ENCODE measurements at places on chromosomes 3 and 15.

GRCh38 chr3:14366248-14366647 lies 36.2 kb upstream of the SLC6A6 start:
- DNase-seq: no peak

- peak; percentile 72 for DNase-seq
Observed at GRCh38 chr3:113441051-113441770, at the start of gene CFAP44. CFAP44 (minus strand) TSS chr3:113441493; CDS start chr3:113433664, 7,829 bp downstream.

DNA sequence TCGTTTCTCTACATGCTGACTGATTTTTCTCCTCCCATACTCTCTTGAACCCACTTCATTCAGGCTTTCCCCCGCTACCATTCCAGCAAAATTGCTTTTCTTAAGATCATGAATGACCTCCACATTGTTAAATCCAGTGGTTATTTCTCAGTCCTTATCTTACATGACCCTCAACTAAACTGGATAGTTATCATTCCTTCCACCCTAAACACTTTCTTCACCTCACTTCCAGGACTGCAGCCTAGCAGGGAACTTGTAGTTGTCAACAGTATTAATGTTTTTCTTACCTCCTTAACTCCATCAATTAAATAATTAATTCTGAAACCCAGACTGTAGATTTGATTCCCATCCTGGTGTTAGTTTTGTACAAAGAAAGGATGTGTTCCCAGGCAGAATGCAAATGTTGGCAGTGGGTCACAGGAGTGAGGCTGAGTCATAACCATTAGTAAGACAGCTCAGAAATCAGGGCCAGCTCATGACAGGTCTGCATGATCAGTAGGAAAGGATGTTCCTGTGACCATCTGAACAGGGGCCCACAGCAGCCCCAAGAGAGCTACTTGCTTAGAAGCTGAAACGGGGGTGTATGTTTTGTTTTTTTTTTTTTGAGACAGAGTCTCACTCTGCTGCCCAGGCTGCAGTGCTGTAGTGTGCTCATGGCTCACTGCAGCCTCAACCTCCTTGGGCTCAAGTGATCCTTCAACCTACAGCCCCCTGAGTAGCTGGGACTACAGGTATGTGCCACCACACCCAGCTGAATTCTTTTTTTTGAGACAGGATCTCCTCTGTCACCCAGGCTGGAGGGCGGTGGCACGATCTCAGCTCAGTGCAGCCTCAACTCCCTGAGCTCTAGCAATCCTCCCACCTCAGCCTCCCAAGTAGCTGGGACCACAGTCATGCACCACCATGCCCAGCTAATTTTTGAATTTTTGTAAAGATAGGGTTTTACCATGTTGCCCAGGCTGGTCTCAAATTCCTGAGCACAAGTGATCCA lies 9.1 kb downstream of the BCL2L10 start:
- DNase-seq: peak; percentile 94

GRCh38 chr3:175777495-175777894 lies 918.4 kb downstream of the NAALADL2 start:
- peak; percentile 36 for DNase-seq

GRCh38 chr3:96705895-96706294 lies 108.5 kb upstream of the EPHA6 start:
- DNase-seq: no peak

- peak; percentile 92 for DNase-seq
Observed at GRCh38 chr3:15636028-15636709, 34.6 kb downstream of the BTD start.

GRCh38 chr15:100715571-100716455 lies 113.4 kb downstream of the ASB7 start:
- DNase-seq: no peak

DNA sequence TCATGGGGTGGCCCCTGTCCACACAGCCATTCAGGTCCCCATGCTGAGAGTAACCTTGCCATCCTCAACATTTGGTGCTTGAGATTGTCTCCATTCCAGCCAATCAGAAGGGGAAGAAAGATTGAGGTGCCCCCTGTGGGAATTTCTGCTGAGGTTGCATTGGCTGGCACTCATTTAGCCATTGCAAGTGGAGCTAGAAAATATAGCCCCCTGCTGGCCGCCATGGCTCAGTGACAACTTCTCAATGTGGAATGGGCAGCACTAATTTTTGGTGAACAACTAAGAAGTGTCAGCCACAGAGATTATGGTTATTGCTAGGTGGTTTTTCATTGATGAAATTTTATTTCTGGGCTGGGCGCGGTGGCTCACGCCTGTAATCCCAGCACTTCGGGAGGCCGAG lies 22.0 kb downstream of the COL6A6 start:
- DNase-seq: peak; percentile 31

DNA sequence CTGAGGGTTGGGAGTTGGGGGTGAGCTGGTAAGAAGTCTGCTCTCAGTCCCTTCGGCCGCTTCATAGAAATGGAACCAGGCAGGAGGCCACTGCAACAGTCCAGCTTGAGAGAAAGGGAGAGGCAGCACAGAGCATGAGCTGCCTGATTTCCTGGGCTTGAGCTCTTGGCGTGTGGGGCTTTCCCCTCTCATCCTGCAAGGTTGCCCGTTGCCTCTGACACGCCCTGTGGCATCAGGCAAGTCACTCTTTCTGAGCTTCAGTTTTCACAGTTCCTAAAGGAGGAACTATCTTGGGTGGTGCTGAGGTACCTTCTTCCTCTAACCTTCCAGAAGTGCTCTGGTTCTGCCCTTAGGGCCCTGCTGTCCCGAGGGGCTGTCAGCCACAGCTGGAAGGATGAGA lies 4.9 kb downstream of the MESP2 start:
- DNase-seq: no peak

- no peak for DNase-seq
Observed at GRCh38 chr3:171986757-171987518, 52.4 kb upstream of the FNDC3B start.

DNA sequence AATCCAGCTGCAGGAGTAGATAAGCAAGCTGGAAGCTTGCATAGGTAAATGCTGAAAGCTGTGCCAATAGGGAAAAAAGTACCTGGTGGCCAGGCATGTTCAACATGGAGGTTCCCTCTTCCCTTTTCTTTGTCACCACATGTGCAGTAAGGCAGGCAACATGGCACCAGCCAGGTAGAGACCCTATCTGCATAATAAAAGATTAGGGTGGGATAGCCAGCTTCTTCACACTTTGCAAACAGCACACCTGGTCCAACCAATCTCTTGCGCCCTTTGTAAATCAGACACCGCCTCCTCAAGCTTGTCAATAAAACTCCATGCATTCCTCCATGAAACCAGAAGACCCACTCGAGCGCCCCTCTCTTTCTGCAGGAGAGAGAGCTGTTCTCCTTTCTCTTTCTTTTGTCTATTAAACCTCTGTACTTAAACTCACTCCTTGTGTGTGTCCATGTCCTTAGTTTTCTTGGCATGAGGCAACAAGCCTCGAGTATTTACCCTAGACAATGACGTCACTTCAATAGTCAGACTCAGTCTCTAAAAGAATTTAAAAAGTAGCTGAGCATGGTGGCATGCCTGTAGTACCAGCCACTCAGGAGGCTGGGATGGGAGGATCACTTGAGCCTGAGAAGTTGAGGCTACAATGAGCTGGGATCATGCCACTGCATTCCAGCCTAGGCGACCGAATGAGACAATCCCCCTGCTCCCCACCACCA lies 256.3 kb downstream of the SCAPER start:
- no peak for DNase-seq

- DNase-seq: peak; percentile 52
Observed at GRCh38 chr3:120182613-120183511, 88.6 kb upstream of the GSK3B start.

GRCh38 chr15:55991802-55992768 lies 1.3 kb downstream of the NEDD4 start:
- no peak for DNase-seq

DNA sequence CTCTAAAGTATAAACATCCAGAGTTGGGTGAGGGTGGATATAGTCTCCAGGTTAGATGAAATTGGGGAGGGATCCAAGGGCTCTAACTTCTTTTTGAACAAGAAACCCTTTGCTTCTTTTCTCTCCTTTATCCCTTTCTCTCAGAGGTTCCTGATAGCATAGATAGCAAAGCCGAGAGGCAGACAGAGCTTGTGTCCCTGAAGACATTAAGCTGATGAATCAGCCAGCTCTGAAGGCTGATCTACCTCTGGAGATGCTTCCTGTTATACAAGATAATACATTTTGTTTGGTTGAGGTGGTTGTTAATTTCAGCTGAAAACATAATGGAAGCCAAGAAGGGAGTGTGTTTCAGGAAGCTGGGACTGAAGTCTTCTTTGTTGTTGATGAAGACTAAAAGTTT lies 193.2 kb downstream of the PDCD6IP start:
- DNase-seq: no peak

GRCh38 chr3:182617500-182617899 lies 175.8 kb upstream of the ATP11B start:
- DNase-seq: no peak

- peak; percentile 66 for DNase-seq
Observed at GRCh38 chr15:95857124-95857757, 473.3 kb upstream of the NR2F2 start.

DNA sequence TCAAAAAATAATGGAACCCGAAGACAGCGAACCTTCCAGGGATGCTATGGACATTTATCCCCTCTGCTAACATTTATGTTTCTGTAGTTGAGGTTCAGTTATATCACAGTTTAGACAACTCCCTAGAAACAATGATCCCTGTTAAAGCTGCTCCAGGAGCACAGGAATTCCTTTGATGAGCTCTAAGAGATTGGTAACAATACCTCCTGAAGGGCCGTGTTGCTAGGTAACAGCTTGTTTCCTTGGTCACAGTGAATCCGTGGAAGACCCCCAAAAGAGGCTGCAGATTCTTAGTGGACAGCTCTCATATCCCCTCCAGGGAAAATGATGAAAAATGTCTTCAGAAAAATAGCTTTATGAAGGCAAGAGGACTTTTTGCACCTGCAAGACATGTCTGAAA lies 160.2 kb downstream of the SERPINI1 start:
- DNase-seq: no peak

DNA sequence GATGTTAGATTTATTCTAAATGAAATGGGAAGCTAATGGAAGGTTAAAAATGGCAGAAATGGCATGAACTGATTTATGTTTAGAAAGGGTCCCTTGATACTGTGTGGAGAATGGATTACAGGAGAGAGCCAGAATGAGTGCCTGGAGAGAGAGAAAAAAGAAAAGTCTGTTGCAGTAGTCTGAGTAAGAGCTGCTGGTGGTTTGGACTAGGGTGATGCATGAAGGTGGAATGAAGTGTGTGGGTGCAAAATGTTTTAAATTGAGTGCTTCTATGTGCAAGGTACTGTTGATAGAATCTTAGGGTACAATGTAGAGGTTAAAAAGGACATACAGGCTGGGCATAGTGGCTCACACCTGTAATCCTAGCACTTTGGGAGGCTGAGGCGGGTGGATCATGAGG lies 11.4 kb upstream of the MGA start:
- peak; percentile 63 for DNase-seq

GRCh38 chr15:31482122-31482922 lies 155.7 kb downstream of the KLF13 start:
- no peak for DNase-seq

DNA sequence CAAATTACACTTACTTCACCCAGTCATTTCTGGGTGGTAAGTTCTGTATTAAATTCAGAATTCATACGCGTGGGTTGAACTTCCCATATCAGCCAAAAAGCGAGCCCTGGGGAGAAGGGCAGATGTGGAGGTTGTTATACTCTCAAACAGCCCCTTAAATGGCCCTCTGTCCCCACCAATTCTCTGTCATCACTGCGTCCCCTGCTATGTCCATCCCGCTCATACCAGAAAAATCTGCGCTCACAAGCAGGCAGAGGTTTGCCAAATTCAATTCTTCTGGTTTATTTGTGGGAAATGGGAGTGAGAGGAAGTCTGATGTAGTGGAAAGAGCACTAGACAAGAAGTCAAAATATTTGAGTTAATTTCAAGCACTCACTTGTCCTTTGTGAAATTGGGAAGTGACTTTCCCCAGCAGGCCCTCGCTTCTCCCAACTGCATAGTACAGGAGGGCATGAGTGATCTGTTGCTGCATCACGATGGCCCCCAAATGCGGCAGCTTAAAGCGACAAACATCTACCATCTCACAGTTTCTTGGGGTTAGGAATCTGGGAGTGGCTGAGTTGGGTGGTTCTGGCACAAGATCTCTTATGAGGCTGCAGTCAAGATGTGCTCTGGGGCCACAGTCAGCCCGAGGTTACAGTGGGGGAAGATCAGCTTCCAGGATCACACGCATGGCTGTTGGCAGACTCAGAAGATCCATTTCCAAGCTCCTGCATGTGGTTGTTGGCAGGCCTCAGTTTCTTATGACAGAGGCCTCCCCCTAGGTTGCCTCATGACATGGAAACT lies 67.7 kb downstream of the CPN2 start:
- no peak for DNase-seq

- DNase-seq: no peak
Observed at GRCh38 chr3:148863814-148864213, 1.3 kb upstream of the CPA3 start.

GRCh38 chr15:60353245-60353920 lies 44.4 kb downstream of the ANXA2 start:
- DNase-seq: peak; percentile 69

DNA sequence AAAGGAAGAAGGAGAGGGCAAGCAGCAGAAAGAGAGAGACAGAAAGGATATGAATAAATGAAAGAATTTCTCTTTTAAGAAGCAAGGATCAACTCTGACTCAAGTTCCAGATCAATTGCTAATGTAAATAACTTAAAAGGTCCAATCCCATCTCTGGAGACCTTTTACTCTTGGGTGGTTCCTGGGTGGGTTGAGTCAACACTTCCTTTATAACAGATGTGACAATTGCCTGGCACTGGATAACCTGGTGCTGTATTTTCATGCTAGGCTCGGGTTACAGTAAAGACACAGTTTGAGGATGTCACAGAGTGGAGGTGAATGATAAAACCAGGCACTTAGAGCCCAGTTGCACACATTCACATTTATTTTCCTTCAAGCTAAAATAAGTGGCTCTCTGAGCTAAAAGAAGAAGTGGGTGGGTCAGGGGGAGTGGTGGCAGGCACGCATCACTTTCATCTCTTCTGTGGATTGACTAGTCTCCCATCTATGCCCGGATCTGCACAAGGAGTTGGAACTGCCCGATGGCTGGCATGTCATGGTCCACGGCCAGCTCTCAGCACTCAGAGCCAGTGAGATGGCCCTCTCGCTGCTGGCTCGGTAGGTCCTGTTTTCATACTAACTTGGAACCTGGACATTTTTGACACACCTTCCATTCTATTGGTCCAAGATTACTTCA lies 465.8 kb downstream of the FOXP1 start:
- DNase-seq: peak; percentile 53

- peak; percentile 73 for DNase-seq
Observed at GRCh38 chr15:57485869-57486268, 105.8 kb upstream of the MYZAP start.

- DNase-seq: no peak
Observed at GRCh38 chr15:68175526-68175925, 29.6 kb downstream of the CALML4 start.

DNA sequence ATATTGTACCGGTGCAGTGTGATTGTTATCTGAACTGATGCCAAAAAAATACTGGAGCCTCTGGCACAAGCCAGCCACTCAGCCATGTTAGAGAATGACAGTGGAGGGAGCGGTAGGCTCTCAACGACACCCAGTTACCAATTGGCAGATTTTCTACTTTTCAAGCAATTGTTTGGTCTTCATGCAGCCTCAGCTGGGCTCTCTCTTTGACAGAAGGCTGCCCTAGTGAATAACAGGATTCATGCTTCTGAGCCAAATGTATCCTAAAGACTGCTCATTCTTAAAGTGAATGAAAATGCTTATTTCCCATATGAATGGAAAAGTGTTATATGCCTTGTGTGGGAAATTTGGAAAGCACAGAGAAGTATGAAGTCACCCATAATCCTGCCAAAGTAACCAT lies 261.2 kb upstream of the TRIM42 start:
- DNase-seq: no peak

- DNase-seq: no peak
Observed at GRCh38 chr3:52874160-52874701, 23.1 kb downstream of the STIMATE start.

All from astrocyte of the spinal cord (primary cell).